ENCODE measurements at places on chromosomes 1 and 21. TPM values are rescaled to one million over a fixed set of nuclear protein-coding genes. Genes with fewer than 3 reads are reported as not detected.

FOXO6 gene
- total RNA-seq: not detected

ZMPSTE24 gene
- 58.8 TPM for total RNA-seq

LPAR3 gene
- total RNA-seq: 1.5 TPM

OR14A16 gene
- not detected for total RNA-seq

ZNF648 gene
- total RNA-seq: not detected

RUSC1 gene
- total RNA-seq: 19.1 TPM

KRTAP10-3 gene
- not detected for total RNA-seq

GPR25 gene
- total RNA-seq: not detected

FCRL2 gene
- not detected for total RNA-seq

ANKRD35 gene
- total RNA-seq: 0.42 TPM

INSRR gene
- total RNA-seq: not detected

TEDDM1 gene
- not detected for total RNA-seq

DCST1 gene
- total RNA-seq: not detected

TMEM82 gene
- total RNA-seq: not detected

GPR37L1 gene
- 0.05 TPM for total RNA-seq

G0S2 gene
- 23.6 TPM for total RNA-seq

CRP gene
- total RNA-seq: not detected

CFHR2 gene
- not detected for total RNA-seq

CYP4A11 gene
- total RNA-seq: not detected

KIRREL1 gene
- total RNA-seq: 200 TPM

OR10J1 gene
- total RNA-seq: not detected
